ENCODE measurements at places on chromosomes 5 and 9.

DNA sequence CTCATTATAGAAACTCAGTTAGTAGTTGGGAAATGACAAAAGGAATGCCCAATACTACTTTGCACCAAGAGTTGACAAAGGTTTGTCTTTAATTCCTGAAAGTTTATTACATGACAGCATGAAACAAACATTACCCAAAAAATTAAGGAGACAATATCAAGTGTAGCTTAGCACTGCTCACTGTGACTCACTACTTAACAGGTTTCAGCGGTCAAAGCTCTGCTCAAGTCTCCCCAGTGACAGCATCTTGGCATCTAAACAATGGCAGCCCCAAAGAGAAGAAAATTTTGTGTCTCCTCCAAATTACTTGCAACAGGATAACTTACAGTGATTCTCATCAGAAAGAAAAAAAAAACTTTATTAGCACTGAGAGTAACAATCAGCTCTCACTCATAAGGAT lies 1030.2 kb downstream of the EFNA5 start:
- DNase-seq, result no peak

DNA sequence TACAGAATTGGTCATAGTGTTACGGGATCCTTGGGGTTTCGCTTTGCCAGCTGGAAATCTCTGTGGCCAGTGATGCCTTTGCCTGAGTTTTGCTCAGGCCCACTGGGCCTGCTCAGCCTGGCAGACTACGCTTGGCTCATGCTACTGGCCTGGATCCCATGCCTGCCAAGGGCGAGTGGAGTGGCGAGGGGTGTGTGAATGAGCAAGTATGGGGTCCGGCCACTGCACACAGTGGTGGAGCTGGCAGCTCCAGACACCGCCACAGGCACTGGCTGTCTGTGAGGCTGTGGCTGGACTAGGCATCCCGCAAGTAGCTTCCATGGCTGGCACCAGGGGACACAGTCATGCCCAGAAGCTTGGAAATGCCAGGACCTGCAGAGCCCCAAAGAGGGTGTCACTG lies 240.3 kb downstream of the ARRDC3 start:
- DNase-seq, result no peak

DNA sequence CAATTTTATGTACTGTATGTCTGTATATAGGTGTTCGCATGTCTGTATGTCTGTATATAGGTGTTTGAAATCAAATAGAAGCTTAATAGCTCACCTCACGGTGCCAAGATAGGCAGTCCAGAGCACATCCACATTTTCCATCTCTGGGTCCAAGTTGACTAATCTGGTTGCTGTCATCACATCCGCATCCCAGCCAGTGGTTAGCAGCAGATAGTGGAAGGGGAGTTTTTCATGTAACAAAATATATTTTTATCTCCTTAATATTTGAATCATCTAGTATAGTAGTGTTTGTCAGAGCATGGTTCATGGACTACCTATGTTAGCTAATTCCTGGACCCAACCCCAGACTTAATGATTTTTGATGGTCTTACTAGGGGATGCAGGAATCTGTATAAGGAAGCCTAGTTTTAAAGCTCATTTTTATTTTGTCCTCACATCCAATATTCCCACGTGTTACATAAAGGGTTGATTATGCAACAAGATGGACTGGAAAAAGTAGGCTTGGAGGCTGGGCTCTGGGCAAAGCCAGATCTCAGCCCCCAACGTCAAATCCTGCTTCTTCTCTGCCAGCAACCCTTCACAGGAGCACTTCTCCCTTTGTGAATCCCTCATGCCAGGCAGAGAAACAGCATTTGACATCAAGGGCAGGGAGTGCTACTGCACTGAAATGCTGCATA lies 219.7 kb downstream of the ZSWIM6 start:
- DNase-seq, result no peak

GRCh38 chr5:313265-313664 lies 8.2 kb upstream of the AHRR start:
- DNase-seq, result no peak

DNA sequence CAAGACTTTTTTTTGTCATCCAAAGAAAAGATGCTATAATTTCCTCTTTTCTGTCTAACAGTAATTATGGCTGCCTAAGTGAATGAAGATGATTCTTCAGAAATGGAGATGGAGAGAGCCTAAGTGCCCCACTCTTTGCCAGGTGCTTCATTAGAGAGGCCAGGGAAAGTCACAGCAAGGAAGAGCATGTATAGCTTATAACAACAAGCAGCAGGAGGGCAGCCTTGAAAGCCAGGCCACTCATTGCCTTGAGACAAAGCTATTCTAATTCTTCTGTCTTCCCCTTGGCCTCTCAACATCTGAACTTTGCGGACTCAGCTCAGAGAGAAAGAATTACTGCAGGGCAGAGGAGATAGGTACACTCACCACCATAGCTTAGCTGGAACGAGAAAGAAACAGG lies 112.0 kb upstream of the ZNF366 start:
- DNase-seq, result no peak

DNA sequence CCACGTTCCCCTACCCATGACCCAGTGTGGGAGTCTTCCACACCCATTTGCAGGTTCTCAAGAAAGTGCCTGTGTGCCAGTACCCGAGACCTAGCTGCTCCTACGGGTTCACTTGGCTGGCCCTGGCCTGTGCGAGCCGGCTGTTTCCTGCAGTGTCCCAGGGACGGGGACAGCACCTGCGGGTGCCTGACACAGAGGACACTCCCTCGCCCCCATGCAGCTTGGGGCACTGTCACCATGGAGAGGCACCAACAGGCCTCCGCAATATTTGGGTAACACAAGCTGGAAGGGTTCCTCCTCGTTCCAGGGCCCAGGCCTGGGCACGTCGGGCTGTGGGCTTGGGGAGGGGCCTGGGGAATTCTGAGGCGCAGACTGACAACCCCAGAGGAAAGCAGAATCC lies 41.4 kb downstream of the DUSP1 start:
- no peak for DNase-seq

DNA sequence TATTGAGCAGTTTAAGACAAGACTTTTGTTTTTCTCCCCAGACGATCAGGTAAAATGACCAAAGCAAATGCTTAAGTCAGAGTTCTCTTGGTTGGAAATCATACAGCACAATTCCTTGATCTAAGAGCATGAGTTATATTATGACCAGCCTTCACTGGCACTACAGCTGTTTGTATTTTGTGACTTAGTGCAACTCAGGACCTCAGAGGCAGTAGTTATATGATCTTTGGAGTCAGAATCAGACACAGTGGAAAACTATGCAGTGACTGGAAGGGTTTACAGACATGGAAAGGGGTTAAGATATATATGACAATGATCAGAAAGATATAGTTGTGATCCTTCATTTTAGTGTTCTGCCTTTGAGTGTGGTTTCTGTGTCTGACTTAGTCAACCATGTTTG lies 24.3 kb downstream of the RAD23B start:
- DNase-seq, result no peak

GRCh38 chr5:43649256-43649655 lies 46.3 kb downstream of the NNT start:
- DNase-seq, result no peak
